ENCODE measurements at places on chromosomes 2 and 18.

GRCh38 chr2:15980605-15981098 lies 40.3 kb downstream of the MYCN start:
- no peak for DNase-seq

GRCh38 chr2:16656784-16657391 lies 8.7 kb downstream of the CYRIA start:
- no peak for DNase-seq

DNA sequence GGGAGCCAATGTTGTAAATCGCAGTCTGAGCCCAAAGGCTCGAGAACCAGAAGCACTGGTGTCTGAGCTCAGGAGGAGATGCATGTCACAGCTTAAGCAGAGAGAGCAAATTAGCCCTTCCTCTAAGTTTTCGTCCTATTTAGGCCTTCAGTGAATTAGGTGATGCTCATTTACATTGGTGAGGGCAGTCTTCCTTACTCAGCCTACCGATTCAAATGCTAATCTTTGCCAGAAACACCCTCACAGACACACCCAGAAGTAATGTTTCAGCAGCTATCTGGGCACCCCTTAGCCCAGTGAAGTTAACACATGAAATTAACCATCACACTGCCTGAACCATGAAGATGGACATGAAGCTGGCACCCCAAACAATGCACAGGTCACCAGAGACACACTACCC lies 385.1 kb downstream of the STK39 start:
- DNase-seq, result no peak

DNA sequence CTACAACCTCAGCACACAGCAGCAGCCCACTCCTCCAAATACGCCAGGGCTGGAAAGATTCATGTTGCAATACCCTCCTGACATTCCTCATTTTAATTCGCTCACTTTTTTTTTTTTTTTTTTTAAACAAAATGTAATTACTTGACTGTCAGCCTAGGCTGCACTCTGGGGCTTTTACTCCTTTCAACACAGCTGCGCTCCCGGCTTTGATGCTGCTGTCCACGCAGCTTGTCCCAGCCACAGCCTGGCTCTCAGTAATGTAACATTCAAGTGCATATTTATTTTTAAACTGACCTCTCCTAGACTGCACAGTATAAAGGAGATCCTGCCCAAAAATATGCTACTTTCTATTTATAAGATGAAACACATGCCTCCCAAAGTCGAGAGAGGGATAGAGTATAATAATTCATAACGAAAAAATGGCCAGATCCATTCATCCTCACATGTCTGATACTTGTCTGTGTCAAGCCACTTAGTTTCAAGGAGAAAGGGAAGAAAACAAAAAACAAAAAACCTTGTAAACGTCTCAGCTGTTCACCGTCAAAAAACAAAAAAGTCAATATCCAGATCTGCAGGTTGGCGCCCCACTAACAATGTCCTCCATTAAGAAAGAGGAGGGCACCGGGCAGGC lies 949 bp downstream of the CDC42EP3 start:
- DNase-seq, result no peak

GRCh38 chr2:46364797-46365457 lies 67.7 kb downstream of the EPAS1 start:
- DNase-seq, result no peak

GRCh38 chr2:37816686-37817085 lies 108.4 kb upstream of the RMDN2 start:
- no peak for DNase-seq

DNA sequence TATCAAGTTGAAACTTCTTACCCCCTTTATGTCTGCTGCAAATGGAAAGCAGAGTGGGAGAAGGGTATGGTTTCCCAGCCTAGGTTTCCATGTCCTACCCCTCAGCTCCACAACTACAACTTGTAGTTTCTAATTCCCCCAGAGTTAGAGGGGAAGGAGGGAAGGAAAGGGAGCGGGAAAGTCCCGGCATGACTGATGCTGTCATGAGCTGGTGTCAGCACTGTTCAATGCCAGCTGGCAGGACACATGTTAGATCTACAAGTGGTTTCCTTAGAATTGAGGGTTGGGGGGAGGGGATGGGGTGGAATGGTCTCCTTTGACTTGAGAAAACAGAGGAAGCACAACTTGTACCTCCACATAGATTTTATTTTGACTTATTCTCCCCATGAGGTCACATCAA lies 194.0 kb downstream of the MBD2 start:
- no peak for DNase-seq

- no peak for DNase-seq
Observed at GRCh38 chr2:121805766-121806143, 50.3 kb downstream of the TSN start.

DNA sequence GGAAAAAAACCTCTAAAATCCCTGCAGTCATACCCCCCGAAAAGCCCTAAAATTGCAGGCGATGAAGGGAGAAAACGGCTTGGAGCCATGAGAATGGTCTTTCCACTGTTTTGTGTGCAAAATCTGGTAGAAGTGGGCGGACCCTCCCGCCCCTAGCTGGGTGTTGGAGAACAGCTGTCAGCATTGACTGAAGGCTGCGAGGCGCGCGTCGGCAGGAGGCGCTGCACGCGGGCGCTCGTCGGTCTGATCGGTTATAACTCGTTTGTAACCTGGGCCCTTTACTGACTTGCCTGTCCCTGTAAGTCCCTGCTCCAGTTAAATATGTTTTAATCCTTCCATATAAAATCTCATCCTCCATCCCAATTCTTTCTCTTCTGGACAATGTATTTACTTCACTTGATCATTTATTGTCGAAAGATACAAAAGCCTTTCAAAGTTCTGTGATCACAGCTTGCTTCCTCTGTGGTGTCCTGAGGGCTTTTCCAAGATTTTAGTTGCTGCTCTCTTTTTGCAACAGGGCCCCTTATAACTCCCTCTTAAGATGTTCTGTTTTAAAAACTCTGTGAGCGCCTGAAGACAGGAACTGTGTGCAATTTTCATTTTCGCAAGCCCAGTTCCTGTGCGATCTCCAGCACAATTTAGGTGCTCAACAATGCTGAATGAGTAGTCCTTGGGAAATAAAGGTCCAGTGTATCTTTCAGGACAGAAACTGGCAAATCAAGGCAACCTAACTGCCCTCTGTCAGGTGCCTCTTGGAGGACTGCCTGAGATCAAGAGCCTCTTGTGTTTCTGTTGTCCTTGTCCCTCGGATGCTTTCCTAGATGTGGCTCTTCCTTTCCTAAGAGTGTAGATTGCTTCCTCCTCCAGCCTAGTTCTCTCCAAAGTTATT lies 918 bp upstream of the HNRNPLL start:
- DNase-seq, result no peak

DNA sequence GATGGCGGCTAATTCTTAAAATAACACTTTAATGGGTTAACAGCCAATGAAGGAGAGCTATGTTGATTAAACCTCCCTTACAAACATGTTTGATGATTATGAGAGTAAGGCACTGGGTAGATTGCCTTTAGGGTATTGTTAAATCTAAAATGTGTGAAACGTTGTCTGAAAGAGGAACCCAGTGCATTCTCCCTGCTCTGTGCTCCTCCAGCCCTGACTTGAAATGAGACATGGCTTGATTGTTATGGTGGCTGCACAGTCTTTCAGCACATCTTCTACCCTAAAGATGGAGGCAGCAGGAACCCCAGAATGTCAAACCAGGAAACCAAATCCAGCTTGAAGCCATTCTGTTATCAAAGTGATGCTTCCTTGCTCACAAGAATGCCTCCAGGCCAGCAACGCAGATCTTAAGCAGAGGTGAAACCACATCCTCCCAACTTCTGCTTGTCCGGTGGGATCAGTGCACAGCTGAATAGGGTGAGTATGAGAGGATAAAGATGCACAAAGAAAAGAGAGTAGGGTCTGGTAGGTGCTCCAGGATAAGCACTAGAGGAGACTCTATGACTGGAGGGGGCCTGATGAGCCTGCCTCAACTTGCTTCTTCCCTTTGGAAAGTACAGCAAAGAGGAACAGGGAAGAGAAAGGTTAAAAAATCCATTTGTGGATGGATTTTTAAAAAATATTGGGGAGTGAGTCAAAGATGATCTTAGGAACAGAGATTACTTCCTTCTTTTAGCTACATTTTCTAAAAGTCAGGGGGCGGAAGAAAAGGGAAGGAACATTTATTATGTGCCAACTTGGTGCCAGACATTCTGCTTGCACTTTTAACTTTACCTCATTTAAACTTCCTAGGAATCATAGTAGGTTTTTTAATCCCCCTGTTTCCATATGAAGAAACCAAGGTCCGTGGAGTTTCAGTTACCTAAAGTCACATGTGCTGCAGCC lies 523.0 kb downstream of the TXNL1 start:
- no peak for DNase-seq

GRCh38 chr2:17363846-17364245 lies 154.4 kb downstream of the RAD51AP2 start:
- DNase-seq, result no peak

DNA sequence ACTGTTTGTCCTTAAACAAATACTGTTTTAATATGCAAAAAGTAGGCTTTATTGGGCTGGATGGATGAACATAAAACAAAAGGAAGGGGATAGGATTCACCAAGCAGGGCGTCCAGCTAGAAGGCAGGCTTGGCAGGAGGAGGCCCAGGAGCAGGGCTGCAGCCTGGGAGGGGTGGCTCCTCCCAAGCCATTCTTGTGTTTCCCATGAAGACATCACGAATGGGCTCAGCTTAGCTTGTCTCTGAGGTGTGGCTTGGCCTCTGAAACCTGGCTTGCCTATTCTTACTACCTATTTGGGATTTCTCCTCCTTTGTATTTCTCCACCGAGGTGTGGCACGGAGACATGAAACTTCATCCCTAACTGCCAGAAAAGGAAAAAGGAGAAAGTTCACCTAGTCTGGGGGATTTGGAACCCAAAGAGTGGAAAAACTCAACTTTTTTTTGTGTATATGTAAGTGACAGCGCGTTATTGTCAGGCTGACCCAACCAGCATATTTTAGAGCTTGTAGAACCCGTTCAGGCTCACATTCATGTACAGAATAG lies 481.9 kb upstream of the SPRED2 start:
- DNase-seq, result no peak

DNA sequence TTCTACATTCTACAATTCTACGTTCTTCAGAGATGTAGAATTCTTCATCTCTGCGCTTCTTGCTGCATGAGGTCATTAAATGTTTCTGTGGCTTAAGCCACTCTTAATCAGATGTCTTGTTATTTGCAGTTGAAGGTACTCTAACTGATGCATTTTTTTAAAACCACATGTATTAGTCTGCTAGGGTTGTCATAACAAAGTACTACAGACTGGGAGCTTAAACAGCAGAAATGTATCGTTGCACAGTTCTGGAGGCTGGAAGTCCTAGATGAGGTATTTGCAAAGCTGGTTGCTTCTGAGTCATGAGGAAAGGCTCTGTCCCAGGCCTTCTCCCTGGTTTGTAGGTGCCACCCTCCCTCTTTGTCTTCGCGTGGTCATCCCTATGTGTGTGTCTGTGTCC lies 176.3 kb upstream of the GLI2 start:
- DNase-seq, result peak; percentile 21

GRCh38 chr2:204129591-204130294 lies 193.2 kb downstream of the ICOS start:
- DNase-seq, result no peak

DNA sequence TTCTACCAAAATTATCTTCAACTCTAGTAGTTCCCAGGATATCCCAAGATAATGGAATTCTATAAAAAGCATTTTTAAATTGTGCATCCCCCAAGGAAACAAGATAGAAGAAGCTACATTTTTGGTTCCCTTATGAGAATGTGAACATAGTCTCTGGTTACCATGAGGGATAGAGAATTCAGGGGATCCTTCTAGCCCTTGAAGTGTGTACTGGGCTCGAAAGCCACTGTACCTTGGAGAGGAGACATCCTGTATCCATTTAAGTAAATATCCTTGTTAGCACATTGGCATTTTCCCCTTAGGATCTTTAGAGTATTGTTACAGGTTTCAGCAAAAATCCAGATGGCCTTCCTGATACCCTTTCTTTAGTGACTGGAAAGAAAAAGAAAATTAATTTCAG lies 228.5 kb downstream of the RTP5 start:
- no peak for DNase-seq

- DNase-seq, result no peak
Observed at GRCh38 chr2:163859951-163860350, 124.1 kb upstream of the FIGN start.

DNA sequence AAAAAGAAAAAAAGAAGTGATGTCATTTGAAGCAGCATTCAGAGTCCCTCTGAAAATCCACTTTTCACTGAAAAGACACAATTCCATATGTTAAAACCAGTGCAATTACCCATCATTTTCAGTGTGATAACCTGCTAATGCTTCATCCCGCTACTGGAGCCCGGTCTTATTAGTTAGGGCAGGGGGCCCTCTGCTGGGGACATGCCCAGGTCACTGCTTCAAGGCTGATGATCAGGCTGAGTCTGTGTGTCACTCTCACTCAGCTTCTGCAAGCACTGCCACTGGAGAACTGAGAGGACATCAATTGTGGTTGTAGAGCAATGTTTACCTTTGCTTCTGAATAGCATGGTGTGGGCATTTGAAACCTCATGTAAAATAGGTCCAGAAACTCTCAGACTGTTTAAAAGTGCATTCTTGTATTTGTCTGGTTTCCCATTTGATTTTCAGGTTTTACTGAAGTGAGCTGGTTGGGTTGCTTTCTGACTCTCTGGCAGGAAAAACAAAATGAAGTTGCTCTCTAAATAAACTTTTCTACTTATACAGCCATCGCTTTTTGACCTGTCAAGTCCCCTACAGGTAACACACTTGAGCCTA lies 49.2 kb upstream of the NXPH2 start:
- DNase-seq, result no peak

GRCh38 chr2:236712304-236712703 lies 142.7 kb downstream of the ACKR3 start:
- no peak for DNase-seq

DNA sequence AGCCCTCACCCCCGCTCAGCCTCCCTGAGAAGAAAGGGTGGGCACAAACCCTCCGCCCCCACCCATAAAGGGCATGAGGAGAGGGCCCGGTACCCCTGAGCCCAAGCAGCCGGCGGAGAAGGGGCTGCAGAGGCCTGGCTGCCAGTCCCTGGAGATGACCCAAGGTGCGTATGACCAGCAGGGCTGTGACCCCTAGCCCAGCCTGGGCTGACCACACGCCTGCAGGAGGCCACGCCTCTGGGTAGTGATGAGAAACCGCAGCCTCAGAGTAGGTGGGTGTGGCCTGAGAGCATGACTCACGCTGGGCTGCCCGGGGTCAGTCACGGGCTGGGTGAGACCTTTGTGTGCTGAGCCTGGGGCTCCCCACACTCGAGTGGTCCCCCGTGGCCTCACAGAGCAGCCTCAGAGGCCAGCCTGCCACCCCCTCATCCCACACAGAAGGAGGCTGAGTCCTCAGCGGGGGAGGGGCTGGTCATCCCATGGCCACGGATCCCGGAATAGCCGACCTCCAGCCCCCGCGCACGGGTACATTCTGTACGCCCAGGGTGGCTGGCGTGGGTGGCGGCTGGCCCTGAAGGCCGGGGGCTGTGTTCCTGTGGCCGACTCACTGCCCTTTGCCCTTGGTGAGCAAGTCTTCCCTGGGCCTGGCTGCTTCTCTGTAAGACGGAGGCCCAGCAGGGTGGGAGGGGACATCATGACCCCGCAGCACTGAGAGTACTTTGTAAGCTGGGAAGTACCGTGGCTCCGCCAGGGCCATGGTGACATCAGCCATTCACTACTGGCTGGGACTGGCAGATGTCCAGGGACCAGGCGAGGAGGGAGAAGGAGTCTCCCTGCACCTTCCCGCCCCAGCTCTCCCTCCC lies 110.8 kb upstream of the OTOS start:
- DNase-seq, result peak; percentile 66

Data from GOT3 (cell line).